Heart left ventricle (tissue), 16 donors: ENCODE measurements at places on chromosomes 1 and 21. TPM values are rescaled to one million over a fixed set of nuclear protein-coding genes. Genes with fewer than 3 reads are reported as not detected.

Gene HSD3B1
- total RNA-seq = not detected

Gene CCDC17
- 0.76 TPM for total RNA-seq

Gene APCS
- not detected for total RNA-seq

Gene CCDC181
- total RNA-seq = 0.47 TPM

Gene CCDC190
- 0.44 TPM for total RNA-seq

- H3K36me3 ChIP-seq = no peaks in the 10 kb centered on the region
- no peaks in the 10 kb centered on the region for H3K4me1 ChIP-seq
- H3K4me3 ChIP-seq = no peak overlapping the region
- no peaks in the 10 kb centered on the region for H3K27me3 ChIP-seq
- H3K27ac ChIP-seq = no peak overlapping the region
These were observed 9.6 kb upstream of the BGLAP start for GRCh38 chr1:156232201-156232894.

DNA sequence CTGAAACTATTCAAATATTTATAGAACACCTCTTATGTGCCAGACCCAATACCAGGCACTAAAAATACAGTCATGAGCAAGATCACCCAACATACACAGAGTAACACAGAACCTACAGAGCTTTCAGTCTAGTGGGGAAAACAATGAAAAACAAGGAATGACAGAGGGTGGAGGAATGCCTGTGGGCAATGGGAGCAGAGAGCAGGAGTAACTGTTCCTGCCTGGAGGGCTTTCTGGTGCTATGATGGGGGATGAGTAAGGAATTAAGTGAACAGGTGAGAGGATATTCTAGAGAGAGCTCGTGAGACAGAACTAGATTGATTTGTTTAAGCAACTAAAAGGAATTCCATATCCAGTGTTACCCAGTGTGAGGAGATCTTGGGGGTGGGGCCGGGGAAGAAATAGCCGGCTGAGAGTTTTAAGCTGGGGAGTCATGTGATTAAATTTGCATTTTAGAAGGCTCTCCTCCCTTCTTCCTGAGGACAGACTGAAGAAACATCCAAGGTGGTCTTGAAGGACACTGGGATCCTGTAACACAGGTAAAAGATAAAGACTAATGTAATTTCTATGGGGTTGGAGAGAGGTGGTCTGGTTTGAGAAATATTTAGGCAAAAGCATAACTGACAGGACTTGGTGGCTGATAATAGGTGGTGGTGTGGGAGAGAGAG lies 2.1 kb upstream of the CD53 start:
- no peaks in the 10 kb centered on the region for H3K27me3 ChIP-seq
- DNase-seq = no peak
- no peak overlapping the region for H3K4me3 ChIP-seq
- no peak overlapping the region for H3K27ac ChIP-seq
- no peaks in the 10 kb centered on the region for H3K4me1 ChIP-seq
- H3K36me3 ChIP-seq = no peaks in the 10 kb centered on the region

DNA sequence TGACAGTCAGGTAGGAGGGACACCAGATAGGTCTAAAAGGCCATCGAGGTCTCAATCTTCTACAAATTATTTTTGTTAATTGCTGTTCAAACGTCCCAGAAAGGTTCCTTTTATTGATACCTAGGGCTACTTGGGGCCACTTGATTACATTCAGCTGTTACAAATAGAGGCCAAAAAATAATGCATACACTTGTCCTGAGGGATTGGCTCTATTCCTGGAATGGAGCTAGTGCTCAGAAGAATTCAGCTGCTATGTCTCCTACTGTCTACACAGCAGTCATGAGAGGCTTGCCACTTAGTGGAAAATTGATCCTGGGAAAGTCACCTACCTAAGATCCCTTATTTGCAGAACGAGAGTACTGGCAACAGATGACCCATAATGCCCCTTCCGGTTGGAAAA lies 498.3 kb downstream of the ADGRL2 start:
- H3K27me3 ChIP-seq = no peaks in the 10 kb centered on the region
- DNase-seq = no peak
- H3K36me3 ChIP-seq = no peaks in the 10 kb centered on the region

DNA sequence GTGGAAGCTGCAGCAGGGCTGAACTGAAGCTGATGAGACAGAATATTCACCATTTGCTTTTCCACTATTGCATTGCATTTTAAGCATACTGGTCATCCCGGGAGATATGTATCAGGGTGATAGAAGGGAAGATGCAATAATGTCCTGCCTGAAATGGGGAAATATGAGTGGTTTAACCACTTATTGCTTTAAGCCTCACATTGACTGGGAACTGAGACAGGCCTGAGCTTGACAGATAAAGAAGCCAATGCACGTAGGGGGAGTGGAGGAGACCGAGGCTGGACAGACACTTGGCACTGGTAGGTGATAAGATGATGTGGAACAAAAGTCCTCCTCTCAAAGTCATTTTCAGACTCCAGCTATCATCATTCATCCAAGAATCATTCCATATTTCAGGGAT lies 911.7 kb upstream of the NCAM2 start:
- no peak overlapping the region for H3K27ac ChIP-seq
- no peaks in the 10 kb centered on the region for H3K36me3 ChIP-seq
- DNase-seq = no peak
- no peaks in the 10 kb centered on the region for H3K27me3 ChIP-seq
- H3K4me3 ChIP-seq = no peak overlapping the region

DNA sequence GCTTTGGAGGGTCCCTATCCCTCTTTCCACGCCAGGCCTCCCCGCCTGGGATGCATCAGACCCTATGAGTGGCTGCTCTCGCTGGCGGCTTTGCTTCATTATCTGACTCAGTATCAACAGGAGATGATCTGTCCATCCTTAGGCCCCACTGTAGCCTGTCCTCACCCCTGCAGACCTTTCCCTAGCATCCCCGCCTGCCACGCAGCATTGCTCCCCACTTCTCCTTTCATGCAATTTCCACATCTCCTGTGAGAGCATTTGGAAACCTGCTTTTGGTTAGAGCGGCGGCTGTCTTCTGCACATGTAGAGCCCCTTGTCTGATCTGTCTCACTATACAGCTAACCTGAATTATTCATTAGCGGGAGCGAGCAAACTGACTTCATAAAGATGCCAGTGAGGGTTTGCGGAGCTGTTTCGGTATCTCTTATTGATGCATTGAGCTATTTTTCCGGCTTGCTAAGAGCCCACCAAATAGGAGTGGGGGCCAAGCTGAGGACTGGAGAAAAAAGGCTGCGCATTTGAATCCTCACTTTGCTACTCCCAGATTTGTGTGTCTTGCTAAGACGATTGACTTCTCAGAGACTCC lies 40.0 kb upstream of the ATP2B4 start:
- H3K4me1 ChIP-seq = no peaks in the 10 kb centered on the region
- no peaks in the 10 kb centered on the region for H3K27me3 ChIP-seq
- no peaks in the 10 kb centered on the region for H3K36me3 ChIP-seq
- DNase-seq = no peak

DNA sequence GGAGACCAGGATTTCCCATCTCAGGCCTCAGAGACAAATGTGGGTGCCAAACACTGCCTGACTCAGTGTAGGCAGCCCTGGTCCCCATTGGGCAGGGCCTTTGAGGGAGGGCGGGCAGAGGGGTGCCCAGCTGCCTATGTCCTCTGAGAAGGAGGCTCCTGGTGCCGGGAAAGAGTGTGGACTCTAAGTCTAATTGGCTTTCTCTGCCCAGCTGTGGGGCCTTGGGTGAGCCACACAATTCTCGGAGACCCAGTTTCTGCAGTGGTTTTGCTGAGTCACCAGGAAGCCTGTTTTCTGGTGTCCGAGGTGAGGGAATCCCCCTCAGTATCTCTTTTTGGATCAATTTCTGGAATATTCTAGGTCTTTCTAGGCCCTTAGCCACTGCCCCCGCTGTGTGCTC lies 35.3 kb upstream of the ACTL8 start:
- no peak overlapping the region for H3K4me3 ChIP-seq
- DNase-seq = no peak
- no peaks in the 10 kb centered on the region for H3K4me1 ChIP-seq
- no peaks in the 10 kb centered on the region for H3K36me3 ChIP-seq
- H3K27me3 ChIP-seq = peaks cover 5% of the 10 kb centered on the region

GRCh38 chr1:119679223-119679622 lies 31.2 kb upstream of the ZNF697 start:
- no peaks in the 10 kb centered on the region for H3K4me1 ChIP-seq
- no peak overlapping the region for H3K27ac ChIP-seq
- no peaks in the 10 kb centered on the region for H3K27me3 ChIP-seq
- H3K4me3 ChIP-seq = no peak overlapping the region
- DNase-seq = no peak

- H3K27me3 ChIP-seq = no peaks in the 10 kb centered on the region
- no peak overlapping the region for H3K27ac ChIP-seq
- H3K4me1 ChIP-seq = no peaks in the 10 kb centered on the region
- no peak overlapping the region for H3K4me3 ChIP-seq
These were observed 324.4 kb downstream of the KCTD3 start for GRCh38 chr1:215891266-215892057.

- H3K27me3 ChIP-seq = no peaks in the 10 kb centered on the region
- H3K4me3 ChIP-seq = no peak overlapping the region
- DNase-seq = no peak
- no peaks in the 10 kb centered on the region for H3K36me3 ChIP-seq
- H3K27ac ChIP-seq = no peak overlapping the region
These were observed 257.2 kb downstream of the LRRC7 start for GRCh38 chr1:69824932-69825331.

DNA sequence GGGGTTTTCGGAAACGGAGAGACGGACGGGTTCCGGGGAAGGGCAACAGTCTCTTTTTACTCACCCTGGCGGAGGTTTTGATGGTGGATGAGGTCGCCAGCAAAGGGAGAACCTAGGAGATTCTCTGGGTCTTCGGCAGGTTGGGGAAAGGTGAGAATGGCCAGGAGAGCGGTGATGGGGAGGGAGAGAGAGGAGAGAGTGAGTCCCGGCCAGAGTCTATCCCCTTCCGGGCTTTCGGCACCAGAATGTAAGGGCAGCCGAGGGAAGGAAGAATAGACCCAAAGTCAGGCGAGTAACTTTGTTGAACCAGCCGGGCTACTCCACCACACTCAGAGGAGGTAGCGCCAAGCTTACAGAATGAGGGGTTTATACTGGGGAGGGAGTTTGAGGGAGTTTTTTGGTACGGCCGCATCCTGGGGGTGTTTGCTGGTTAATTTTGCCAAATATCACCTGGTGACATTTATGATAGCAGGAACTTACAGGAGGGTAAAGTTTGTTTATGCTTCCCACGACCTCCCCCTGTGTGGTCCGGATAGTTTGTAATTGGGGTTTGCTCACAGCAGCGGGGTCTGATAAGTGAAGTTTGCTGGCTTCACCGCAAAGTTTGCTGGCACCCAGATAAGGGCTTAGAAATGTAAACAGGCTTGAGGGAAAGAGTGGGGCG lies 141.1 kb upstream of the ETV3 start:
- H3K4me1 ChIP-seq = no peaks in the 10 kb centered on the region
- no peaks in the 10 kb centered on the region for H3K27me3 ChIP-seq
- no peak overlapping the region for H3K4me3 ChIP-seq
- no peak for DNase-seq

GRCh38 chr1:202034149-202034682 lies 23.8 kb downstream of the ELF3 start:
- H3K36me3 ChIP-seq = no peaks in the 10 kb centered on the region
- no peak overlapping the region for H3K4me3 ChIP-seq
- no peaks in the 10 kb centered on the region for H3K27me3 ChIP-seq
- no peak overlapping the region for H3K27ac ChIP-seq
- DNase-seq = no peak

DNA sequence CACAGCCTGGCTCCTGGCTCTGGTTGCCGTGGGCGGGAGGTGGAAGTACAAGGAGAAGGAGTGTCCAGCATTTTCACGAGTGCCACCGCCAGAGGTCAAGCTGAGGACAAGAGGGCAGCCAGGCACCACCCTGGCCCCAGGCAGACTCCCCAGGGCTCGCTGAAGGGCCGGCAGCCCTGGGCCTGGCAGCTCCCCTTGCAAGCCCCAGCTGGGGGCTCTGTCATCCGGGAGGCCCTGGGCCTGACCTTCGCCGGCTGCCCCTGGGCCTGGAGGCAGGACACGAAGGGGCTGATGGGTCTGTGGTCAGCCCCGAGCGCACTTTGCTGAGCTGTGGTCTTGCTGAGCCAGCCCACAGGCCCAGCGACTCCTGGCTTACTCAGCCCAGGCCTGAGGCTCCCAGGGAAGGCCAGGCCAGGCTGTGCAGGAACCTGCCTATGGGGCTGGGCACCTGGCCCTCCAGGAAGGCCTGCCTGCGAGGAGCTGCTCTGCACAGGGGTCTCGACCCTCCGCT lies 74.8 kb downstream of the MORN1 start:
- DNase-seq = no peak
- no peak overlapping the region for H3K27ac ChIP-seq
- peaks cover 82% of the 10 kb centered on the region for H3K4me1 ChIP-seq
- H3K4me3 ChIP-seq = no peak overlapping the region
- H3K27me3 ChIP-seq = no peaks in the 10 kb centered on the region

DNA sequence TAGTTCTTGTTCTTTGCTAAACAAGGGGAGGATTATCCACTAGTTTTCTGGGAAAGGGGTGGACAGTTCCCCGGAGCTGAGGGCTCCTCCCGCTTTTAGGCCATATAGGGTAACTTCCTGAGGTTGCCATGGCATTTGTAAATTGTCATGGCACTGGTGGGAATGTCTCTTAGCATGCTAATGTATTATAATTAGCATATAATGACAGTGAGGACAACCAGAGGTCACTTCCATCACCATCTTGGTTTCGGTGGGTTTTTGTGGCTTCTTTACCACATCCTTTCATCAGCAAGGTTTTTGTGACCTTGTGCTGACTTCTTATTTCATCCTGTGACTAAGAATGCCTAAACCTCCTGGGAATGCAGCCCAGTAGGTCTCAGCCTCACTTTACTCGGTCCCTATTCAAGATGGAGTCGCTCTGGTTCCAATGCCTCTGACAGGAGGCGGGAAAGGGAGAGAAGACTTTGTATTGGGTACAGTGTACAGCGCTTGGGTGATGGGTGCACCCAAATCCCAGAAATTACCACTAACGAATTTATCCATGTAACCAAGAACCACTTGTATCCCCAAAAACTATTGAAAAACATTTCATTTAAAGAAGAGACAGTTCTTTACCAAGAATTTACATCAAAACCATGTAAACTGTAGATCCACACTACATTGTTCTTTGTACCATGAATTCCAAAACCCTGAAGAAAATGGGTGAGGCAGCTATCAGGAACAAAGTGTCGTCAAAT lies 8.7 kb upstream of the SLC2A5 start:
- H3K27ac ChIP-seq = no peak overlapping the region
- no peaks in the 10 kb centered on the region for H3K27me3 ChIP-seq
- no peak for DNase-seq
- H3K4me3 ChIP-seq = no peak overlapping the region
- peaks cover 10% of the 10 kb centered on the region for H3K4me1 ChIP-seq
